ENCODE measurements at places on chromosomes 1 and 21. TPM values are rescaled to one million over a fixed set of nuclear protein-coding genes. Genes with fewer than 3 reads are reported as not detected.

GRCh38 chr21:42560517-42561179, 47.0 kb downstream of the SLC37A1 start:
- no peaks in the 10 kb centered on the region for H3K27me3 ChIP-seq
- no peak overlapping the region for H3K27ac ChIP-seq
- H3K4me1 ChIP-seq = no peaks in the 10 kb centered on the region
- H3K36me3 ChIP-seq = no peaks in the 10 kb centered on the region
- H3K4me3 ChIP-seq = no peak overlapping the region

DNA sequence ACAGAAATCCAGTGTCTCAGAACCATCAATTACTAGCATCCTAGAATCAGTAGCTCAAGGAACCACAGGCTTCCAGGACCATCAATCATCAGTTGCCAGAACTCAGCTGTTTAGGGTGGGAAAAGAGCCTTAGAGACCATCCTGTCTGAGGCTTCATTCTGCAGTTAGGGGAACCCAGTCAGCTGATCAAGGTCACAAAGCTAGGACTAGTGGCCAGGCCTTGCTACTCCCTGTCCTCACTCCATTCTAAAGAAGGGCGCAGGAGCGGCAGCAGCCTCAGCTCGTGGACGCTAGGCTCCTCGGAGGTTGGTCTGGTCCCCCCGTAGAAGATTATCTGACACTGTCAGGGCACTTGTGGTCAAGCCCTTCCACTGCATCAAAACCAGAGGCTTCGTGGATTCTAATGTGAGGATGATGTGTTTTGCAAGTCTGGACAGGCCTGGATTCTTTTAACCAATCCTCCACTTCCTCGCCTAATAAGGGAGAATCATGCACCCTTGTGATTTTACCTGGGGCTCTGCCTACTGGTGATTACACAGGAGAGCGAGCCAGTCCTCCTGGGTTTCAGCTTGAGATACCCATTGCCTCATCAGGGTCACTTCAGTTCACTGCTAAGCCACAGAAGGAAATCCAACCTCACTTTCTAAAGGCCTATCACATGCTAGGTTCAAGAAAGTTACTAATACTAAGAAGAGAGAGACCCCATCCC, 41.7 kb upstream of the IFFO2 start:
- no peak for DNase-seq
- peaks cover 5% of the 10 kb centered on the region for H3K27me3 ChIP-seq
- H3K4me1 ChIP-seq = no peaks in the 10 kb centered on the region
- H3K4me3 ChIP-seq = no peak overlapping the region
- H3K27ac ChIP-seq = no peak overlapping the region

Gene FCGR1A
- polyA plus RNA-seq = 3.4 TPM

DNA sequence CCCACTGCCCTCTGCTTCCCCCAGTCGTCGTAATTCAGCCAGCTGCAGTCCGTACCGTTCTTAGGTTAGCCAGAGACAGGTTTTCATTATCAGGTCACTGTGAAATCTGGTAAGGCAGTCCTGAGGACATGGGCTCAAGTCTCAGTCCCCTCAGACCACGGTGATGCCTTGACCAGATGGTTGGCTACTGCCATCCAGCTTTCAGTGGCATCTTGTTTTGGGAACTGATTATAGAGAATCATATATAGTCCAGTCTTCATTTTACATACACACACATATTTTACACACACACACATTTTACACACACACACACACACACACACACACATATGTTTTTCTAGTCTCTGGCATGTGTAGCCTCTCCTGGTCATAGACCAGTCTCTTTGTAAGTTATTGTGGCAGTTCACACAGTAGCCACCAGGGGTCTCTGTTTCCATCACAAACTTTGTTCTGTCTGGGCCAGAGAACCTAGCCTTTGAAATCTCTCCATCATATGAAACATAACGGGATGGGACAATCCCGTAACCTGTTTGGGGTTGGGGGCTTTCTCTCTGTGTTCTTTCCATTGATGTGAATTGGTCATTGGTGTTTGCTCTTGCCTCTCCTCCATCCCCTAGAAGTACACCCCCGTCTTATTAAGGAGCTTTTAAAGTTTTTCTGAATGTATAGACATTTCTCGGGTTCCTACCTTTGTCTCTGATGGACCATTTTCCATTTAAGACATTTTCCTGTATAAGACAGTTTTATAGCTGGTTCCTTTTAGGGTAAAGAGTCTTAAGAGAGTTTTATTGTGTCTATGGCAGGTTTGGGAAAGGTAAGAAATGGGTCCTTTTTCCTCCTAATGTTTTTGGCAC, 8.4 kb upstream of the IKBKE start:
- no peaks in the 10 kb centered on the region for H3K27me3 ChIP-seq
- no peak for DNase-seq
- peak overlapping the region; percentile 72 for H3K27ac ChIP-seq
- peaks cover 4% of the 10 kb centered on the region for H3K36me3 ChIP-seq

Gene SPRR4
- polyA plus RNA-seq = not detected

Gene THRAP3
- 35.1 TPM for polyA plus RNA-seq

- H3K36me3 ChIP-seq = no peaks in the 10 kb centered on the region
- no peaks in the 10 kb centered on the region for H3K27me3 ChIP-seq
- H3K4me1 ChIP-seq = no peaks in the 10 kb centered on the region
- peak; percentile 28 for DNase-seq
- H3K27ac ChIP-seq = no peak overlapping the region
Observed at GRCh38 chr1:53860967-53861411, 22.9 kb upstream of the NDC1 start.

GRCh38 chr21:26818906-26819305, 26.3 kb downstream of the ADAMTS1 start:
- no peak overlapping the region for H3K27ac ChIP-seq
- no peak for DNase-seq
- no peaks in the 10 kb centered on the region for H3K36me3 ChIP-seq
- H3K4me1 ChIP-seq = peaks cover 9% of the 10 kb centered on the region
- H3K4me3 ChIP-seq = no peak overlapping the region
- H3K27me3 ChIP-seq = no peaks in the 10 kb centered on the region

GRCh38 chr1:157870490-157870889, 28.9 kb upstream of the CD5L start:
- H3K4me3 ChIP-seq = no peak overlapping the region
- H3K27me3 ChIP-seq = peaks cover 7% of the 10 kb centered on the region
- H3K27ac ChIP-seq = no peak overlapping the region
- no peaks in the 10 kb centered on the region for H3K4me1 ChIP-seq

- peaks cover 38% of the 10 kb centered on the region for H3K4me1 ChIP-seq
- no peaks in the 10 kb centered on the region for H3K27me3 ChIP-seq
- peaks cover 3% of the 10 kb centered on the region for H3K36me3 ChIP-seq
- H3K4me3 ChIP-seq = no peak overlapping the region
- H3K27ac ChIP-seq = no peak overlapping the region
Observed at GRCh38 chr1:173996995-173997394, 25.2 kb downstream of the RC3H1 start.

DNA sequence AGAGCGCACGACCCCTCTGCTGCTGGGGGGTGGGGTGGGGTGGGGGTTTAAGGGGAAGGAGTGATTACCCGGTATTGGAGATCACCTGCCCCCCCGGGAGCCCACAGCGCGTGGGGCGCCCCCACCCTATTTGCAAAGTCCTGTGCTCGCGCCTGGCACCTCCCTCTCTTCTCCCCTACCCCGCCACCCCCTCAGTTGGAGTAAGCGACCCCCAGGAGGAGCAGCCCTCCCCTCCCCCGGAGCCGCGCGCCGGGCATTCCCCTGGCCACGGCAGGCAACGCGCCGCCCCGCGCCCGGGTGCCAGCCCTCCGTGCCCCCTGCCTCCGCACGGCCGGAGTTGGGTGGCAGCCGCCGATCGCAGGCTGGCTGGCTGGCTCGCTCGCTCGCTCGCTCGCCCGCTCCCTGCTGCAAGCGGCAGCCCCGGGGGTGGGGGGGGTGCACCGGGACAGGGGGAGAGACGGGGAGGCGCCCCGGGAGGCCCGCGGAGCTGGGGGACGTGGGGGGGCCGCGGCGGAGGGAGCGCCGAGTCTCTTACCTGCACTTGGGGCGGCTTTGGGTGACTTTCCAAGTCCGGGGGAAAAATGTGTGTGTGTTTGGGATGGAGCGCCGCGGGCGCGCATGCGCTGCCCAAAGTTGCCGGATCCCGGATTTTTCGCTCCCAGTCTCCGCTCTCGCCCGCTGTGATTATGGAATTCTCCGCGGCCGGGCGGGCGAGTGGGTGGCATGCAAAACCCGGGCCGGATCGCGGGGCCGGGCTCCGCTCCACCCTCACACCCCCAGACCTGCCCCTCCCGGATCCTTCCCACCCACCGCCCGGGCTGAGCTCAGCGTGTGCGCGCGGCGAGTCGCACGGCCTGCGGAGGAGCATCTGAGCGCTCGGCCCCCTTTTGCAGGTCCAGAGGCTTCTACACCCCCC, at the start of gene CASZ1:
Gene CASZ1 (minus strand): TSS at position 618 of the 916 bp plus-strand sequence. CDS start 102,757 bp downstream, outside the sequence.
- H3K36me3 ChIP-seq = no peaks in the 10 kb centered on the region
- DNase-seq = peak; percentile 86
- peaks cover 33% of the 10 kb centered on the region for H3K4me1 ChIP-seq
- H3K27ac ChIP-seq = peak within 1 kb of the TSS; percentile 89

DNA sequence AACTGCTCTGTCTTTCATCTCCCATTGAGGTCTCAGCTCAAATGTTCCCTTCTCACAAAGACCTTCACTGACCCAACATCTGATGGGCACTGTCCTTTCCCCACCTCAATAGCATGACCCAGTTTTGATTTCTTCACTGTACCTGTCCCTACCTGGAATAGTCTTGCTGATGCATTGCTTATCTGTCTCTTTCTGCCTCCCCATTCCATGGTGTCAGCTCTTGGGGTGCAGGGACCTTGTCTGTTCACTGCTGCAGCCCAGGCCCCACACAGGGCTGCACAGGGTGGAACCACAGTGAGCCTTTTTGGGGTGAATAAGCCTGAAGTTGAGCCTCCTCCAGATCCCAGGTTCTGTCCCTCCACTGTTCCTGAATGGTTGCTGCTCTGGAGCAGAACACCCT, 414.9 kb downstream of the PTPRU start:
- H3K27ac ChIP-seq = no peak overlapping the region
- H3K4me3 ChIP-seq = no peak overlapping the region
- DNase-seq = peak; percentile 0
- no peaks in the 10 kb centered on the region for H3K4me1 ChIP-seq
- H3K27me3 ChIP-seq = peaks cover 37% of the 10 kb centered on the region
- H3K36me3 ChIP-seq = no peaks in the 10 kb centered on the region

GRCh38 chr1:206847337-206847834, 18.0 kb upstream of the IL20 start:
- H3K4me3 ChIP-seq = no peak overlapping the region
- no peaks in the 10 kb centered on the region for H3K36me3 ChIP-seq
- H3K27me3 ChIP-seq = no peaks in the 10 kb centered on the region
- H3K27ac ChIP-seq = no peak overlapping the region
- no peaks in the 10 kb centered on the region for H3K4me1 ChIP-seq
- DNase-seq = no peak

GRCh38 chr1:46481961-46482360, 7.7 kb upstream of the DMBX1 start:
- peaks cover 83% of the 10 kb centered on the region for H3K27me3 ChIP-seq
- DNase-seq = no peak
- H3K27ac ChIP-seq = no peak overlapping the region
- no peaks in the 10 kb centered on the region for H3K36me3 ChIP-seq
- H3K4me3 ChIP-seq = no peak overlapping the region
- no peaks in the 10 kb centered on the region for H3K4me1 ChIP-seq

DNA sequence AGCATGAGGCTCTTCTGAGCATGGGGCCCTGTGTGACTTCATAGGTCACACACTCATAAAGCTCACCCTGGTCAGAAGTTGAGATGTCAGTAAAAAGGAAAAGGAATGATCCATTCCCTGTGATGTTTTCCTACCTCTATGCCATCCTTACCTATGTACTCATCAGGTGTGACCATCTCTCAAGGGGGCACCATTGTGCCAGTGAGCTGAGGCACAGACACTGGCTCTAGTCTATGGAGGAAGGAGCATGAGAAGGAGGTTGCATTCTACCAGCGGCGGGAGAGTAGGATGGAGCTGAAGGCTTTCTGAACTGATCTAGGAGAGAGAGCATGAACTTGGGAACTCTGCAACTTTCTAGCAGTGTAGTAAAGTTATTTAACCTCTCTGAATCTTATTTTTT, 65.8 kb upstream of the RGL1 start:
- DNase-seq = no peak
- no peak overlapping the region for H3K4me3 ChIP-seq
- H3K27ac ChIP-seq = no peak overlapping the region

DNA sequence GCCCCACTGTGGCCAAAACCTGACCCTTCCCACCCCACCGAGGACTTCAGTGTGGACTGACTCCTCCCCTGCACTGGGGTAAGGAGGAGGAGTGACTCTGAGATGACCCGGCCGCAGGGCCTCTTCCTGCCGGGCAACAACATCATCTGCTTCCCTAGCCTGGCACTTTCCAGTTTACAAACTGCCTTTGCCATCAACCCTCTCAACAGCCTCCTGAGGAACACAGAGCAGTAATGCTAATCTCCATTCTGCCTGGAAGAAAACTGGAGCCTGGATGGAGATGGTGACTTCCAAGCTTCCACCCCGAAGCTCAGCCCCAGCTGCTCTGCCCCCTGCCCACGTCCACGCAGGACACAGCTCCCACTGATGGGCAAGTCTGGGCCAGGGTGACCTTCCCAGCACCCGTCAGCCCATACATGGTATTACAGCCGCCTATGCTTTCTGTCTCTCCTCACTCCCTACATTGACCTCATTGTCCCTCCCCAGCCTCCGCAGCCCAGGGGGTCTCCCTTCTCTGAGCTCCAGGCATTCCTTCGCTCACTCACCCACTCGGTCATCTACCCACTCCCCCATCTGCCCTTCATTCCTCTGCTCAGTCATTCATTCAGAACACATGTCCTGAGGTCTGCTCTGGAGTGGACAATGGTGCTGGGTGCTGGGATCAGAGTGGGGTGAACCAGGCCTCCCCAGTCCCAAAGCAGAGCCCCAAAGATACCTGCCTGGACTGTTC, 34.2 kb downstream of the RAP1GAP start:
- DNase-seq = no peak
- no peak overlapping the region for H3K4me3 ChIP-seq
- peaks cover 17% of the 10 kb centered on the region for H3K27me3 ChIP-seq

Gene KCNN3
- polyA plus RNA-seq = 0.59 TPM

GRCh38 chr1:231528172-231529029, at the start of gene TSNAX:
Gene TSNAX (plus strand): TSS chr1:231528669. CDS start chr1:231528811, 142 bp downstream.
- peak within 1 kb of the TSS; percentile 93 for H3K27ac ChIP-seq
- H3K27me3 ChIP-seq = no peaks in the 10 kb centered on the region
- peak; percentile 91 for DNase-seq

- peaks cover 15% of the 10 kb centered on the region for H3K27me3 ChIP-seq
- H3K4me3 ChIP-seq = no peak overlapping the region
- H3K36me3 ChIP-seq = no peaks in the 10 kb centered on the region
Observed at GRCh38 chr1:37338658-37339057, 135.7 kb upstream of the ZC3H12A start.

- no peaks in the 10 kb centered on the region for H3K36me3 ChIP-seq
- DNase-seq = no peak
- no peaks in the 10 kb centered on the region for H3K27me3 ChIP-seq
- no peak overlapping the region for H3K4me3 ChIP-seq
Observed at GRCh38 chr1:3975903-3976630, 76.0 kb upstream of the C1orf174 start.

- H3K36me3 ChIP-seq = no peaks in the 10 kb centered on the region
- no peaks in the 10 kb centered on the region for H3K27me3 ChIP-seq
- no peak within 1 kb of the TSS for H3K4me3 ChIP-seq
- peak within 1 kb of the TSS; percentile 53 for H3K27ac ChIP-seq
- H3K4me1 ChIP-seq = peaks cover 49% of the 10 kb centered on the region
Observed at GRCh38 chr1:32250893-32251716, at the start of gene LCK. Gene LCK (plus strand): TSS chr1:32251265. CDS start chr1:32274330, 23,065 bp downstream.

GRCh38 chr21:39064325-39065012, 118.8 kb downstream of the PSMG1 start:
- H3K4me1 ChIP-seq = peaks cover 20% of the 10 kb centered on the region
- no peaks in the 10 kb centered on the region for H3K27me3 ChIP-seq
- no peak overlapping the region for H3K27ac ChIP-seq
- no peak overlapping the region for H3K4me3 ChIP-seq

Gene BARHL2
- not detected for polyA plus RNA-seq

Gene HLX
- polyA plus RNA-seq = 10.1 TPM

Gene ZNF648
- not detected for polyA plus RNA-seq

- H3K27ac ChIP-seq = peak overlapping the region; percentile 26
- peak; percentile 43 for DNase-seq
- H3K4me3 ChIP-seq = no peak overlapping the region
- peaks cover 35% of the 10 kb centered on the region for H3K4me1 ChIP-seq
Observed at GRCh38 chr1:45266151-45266801, 59.9 kb upstream of the ZSWIM5 start.

Gene GUCA2B
- polyA plus RNA-seq = not detected

Measured in heart right ventricle (tissue), 16 donors.